NCI-H1930 (cell line): ENCODE measurements at places on chromosomes 2 and 18.
A peak's percentile ranks its signal among the peaks of the same experiment; 100 is the strongest.

DNA sequence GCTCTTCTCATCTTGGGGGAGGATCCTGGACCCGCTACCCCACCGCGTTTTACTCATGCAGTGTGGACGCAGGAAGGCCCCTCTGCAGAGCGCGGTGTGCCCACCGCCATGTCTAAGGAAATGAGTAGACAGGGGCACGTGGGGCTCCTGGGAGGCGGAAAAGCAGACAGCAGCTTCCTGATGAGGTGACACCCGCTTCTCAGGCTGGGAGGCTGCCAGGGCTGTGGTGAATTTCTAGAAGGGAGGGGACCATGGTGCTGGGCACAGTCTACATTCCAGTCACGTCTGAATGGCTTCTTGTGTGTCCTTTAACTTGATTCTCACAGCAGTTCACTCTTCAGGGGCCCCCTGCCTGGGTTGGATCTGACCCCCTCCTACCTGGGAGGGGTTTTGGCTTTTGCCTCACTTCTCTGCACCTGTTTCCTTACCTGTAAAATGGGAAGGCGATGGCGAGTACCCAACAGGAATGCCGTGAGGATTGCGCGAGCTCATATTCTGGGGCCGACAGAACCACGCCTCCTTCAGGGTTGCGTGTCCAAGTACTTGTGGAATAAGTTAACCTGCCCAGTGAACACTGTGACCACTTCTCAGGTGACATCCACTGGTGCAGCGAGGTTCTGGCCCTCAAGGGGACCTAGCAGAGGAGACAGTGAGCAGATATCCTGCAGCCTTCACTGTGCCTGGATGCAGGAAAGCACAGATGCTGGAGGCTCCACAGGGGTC, 32.3 kb upstream of the MBP start:
- DNase-seq, result no peak

DNA sequence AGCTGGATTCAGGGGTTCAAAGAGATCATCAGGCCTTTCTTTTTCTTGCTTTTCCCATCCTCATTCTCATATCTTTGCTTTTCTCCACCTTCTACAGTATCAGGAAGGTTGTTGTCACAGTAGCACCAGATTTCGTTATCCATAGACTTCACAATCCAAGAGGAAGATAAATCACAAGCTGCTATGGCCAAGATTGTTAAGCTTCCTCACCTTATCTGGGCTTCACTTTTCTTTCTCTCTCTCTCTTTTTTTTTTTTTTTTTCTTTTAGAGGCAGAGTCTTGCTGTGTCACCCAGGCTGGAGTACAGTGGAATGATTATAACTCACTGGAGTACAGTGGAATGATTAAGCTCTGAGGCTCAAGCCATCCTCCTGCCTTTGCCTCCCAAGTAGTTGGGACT, 93.5 kb downstream of the TTC27 start:
- no peak for DNase-seq

DNA sequence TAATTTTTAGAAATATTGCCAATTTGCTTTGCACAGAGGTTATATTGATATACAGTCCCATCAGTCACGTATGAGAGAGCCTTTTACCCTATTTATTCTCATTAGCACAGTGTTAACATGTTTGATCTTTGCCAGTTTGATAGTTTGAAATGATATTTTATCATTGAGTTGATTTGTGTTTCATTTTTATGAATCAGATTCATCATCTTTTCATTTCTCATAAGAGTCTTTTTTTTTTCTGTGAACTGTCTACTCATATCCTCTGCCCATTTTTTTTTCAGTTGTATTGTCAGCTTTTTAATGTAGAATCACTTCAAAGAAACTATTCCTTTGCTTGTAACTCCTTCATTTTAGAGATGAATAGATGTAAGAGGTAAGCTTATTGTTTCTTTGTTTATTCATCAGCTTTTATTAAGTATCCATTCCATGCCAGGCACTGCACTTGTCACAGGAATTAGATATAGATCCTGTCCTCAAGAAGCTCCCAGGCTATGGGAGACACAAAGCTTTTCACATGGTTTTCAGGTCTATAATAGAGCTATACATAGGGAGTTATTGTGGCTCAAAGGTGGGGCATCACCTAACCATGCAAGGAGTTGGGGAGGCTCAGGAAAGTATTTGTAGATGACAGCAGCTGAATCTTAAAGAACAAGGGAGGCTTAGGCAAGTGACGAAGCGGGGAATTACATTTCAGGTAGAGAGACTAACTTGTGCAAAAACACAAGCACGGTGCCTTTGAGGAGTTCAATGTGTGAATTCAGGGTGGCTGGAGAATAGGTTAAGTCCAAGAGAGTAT, 42.1 kb downstream of the CD28 start:
- no peak for DNase-seq

GRCh38 chr2:238240757-238241711, 1.2 kb upstream of the HES6 start:
- peak; percentile 86 for DNase-seq

DNA sequence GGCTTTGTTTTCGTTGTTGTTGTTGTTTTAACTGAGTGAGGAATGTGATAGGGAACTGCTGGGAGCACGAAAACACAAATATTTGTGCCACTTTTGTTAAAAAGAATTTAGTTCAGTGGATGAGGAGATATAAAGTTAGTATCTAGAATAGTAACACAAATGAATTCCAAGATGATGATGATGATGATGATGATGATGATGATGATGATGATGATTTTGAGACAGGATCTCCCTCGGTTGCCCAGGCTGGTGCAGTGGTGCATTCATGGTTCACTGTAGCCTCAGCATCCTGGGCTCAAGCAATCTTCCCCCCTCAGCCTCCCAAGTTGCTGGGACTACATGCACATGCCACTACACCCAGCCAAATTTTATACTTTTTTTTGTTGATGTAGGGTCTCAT, 223.7 kb downstream of the DSEL start:
- no peak for DNase-seq

DNA sequence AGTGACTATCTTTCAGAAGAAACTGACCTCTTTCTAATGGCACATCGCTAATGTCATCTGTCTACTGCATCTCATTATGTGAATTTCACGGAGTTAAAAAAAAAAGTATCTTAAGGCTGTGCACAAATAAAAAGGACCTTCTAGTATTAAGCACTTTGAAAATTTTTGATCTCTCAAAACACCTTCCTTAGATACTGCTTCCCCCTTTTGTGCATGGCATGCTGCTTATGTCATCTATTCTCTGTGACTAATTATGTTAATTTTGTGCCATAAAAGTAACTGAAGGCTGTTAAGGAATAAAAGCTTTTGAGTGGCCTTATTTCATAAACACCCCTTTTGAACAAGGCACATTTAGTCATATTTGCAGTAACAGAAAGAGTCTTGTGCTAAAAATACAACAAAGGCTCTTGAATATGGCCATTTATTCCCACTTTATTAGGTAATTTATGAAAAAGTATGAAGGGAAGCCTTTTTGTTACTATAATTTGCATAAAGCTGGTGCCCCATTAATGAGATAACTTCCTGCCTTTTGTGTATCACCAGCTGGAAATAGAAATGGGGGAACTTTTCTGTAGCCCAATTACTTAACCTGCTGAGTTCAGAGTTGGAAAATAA, 1412.0 kb upstream of the ZEB2 start:
- peak; percentile 45 for DNase-seq

- no peak for DNase-seq
Observed at GRCh38 chr2:165640247-165640929, 153.7 kb downstream of the GALNT3 start.

GRCh38 chr2:154130821-154131220, 259.1 kb downstream of the GALNT13 start:
- DNase-seq, result no peak

DNA sequence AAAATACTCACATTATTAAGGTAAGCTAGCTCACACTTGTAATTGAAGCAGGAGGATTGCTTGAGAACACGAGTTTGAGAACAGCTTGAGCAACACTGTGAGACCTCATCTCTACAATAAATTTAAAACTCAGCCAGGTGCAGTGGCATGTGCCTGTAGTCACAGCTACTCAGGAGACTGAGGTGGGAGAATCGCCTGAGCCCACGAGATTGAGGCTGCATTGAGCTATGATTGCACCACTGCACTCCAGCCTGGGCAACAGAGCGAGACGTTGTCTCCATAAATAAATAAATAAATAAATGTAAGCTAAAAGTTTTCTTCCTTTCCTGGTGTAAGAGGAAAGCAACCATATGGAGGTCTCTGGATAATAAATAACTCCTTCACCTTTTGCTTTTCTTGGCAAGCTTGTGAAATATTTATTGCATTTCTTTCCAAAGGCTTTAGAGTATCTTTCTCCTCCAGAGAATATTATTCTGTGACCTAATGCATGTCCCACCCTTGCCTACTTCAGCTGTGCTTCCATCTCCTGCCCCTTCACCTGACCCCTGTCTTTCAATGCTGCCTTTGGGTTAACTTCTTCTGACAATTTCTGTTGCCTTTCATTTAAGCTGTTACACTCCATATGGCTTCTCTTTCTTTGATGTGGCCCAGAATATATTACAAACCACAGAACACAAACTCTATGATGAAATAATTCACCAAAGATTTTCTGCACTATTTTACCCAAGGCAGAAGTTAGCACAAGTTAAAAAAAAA, 280.7 kb upstream of the RND3 start:
- no peak for DNase-seq

DNA sequence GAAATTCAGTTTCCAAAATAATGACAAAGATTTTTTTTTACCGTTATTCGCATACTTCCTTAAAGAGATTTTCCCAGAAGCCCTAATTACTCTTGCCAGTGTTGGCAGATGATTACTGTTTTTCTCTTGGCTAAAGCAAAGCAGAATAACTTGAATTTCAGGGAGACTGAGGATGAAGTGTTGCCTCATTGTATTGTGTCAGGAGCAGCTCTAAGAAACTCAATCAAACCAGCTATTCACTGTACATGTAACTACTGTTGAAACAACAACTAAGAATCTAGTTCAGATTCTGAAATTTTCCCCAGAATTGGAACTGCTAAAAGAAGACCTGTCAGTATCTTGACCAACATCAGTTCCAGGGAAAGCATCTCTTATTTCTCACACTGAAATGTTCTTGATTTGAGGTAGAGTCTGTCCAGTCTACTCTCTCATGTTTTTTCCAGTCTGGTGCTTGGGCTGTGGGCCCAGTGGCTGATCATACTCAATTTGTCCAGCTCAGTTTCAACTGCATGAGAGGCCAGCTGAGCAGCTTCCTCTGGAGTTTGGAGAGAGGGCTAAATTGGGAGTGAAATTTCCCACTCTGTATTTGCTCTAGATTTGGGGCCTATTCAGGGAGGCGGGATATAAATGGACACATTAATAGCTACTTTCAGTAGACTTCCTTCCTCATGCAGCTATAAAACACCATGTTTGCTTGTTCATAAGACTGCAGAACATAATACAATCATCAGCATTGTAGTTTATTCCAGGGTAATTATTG, 78.5 kb downstream of the PPP1R1C start:
- DNase-seq, result no peak
